Aorta (tissue), 5 donors: ENCODE measurements at places on chromosomes 13 and 19. TPM values are rescaled to one million over a fixed set of nuclear protein-coding genes. Genes with fewer than 3 reads are reported as not detected.
A peak's percentile ranks its signal among the peaks of the same experiment; 100 is the strongest.

The B3GLCT gene
- 0.88 TPM for polyA plus RNA-seq

The LEUTX gene
- polyA plus RNA-seq: not detected

The PBX4 gene
- polyA plus RNA-seq: 1.5 TPM

The PRMT1 gene
- 68.5 TPM for polyA plus RNA-seq

The PCP2 gene
- polyA plus RNA-seq: not detected

The NOVA2 gene
- polyA plus RNA-seq: not detected

The PINLYP gene
- 20.8 TPM for polyA plus RNA-seq

The PSG6 gene
- not detected for polyA plus RNA-seq

The TPP2 gene
- polyA plus RNA-seq: 15.5 TPM

The MCOLN1 gene
- polyA plus RNA-seq: 34.6 TPM

GRCh38 chr19:11093689-11094238, 4.5 kb downstream of the LDLR start:
- no peak for DNase-seq

DNA sequence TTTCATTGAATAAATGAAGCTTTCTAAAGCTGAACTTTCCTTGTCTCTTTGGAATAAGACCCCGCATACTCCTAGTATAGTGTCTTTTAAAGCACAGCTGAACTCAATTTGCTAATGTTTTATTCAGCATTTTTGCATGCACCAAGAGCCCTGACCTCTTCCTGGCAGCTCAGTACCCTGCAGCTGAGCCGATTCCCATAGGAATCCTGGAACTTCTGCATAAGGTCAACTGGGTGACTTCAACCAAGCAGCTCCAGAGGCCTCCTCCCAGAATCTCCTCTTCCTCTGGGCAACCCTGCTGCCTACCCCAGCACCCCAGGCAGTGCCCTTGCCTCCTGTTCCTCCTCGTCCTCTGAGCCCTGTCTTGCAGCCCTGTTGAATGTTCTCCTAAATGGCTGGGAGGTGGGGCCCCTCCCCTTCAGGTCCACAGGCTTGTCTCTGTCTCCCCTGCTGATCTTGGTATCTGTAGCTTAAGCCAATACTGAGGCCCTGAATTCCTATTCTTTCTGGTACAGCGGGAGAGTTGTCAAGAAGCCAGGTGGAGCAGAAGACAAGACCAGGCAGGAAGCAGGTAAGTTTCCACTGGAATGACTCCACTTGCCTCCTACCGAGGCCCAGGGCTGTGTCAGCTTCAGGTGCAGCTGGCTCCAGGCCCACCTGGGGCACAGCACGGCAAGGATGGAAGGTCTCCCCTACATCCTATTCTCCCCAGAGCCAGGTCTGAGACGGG, 23.6 kb upstream of the CCDC124 start:
- no peak for DNase-seq

GRCh38 chr13:99973163-99973807, 1.7 kb upstream of the ZIC5 start:
- no peak for DNase-seq

DNA sequence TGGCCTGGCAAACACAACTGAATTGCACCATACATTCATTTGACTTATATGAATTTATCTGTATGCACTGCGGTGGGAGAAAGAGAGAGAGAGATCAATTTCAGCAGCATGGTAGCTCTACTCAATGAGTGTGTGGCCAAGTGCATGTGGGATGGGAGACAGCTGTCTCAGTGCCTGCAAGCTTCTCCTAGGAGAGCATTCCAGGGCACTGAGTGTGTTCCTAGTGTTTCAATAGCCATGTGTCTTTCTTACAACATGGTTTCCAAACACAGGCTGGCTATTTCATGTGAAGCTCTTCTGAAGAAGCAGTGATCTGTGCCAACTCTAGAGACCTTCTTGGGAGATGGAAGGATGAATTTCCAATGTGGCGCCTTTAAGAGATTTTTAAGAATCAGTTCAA, 43.5 kb downstream of the NEK5 start:
- no peak for DNase-seq

DNA sequence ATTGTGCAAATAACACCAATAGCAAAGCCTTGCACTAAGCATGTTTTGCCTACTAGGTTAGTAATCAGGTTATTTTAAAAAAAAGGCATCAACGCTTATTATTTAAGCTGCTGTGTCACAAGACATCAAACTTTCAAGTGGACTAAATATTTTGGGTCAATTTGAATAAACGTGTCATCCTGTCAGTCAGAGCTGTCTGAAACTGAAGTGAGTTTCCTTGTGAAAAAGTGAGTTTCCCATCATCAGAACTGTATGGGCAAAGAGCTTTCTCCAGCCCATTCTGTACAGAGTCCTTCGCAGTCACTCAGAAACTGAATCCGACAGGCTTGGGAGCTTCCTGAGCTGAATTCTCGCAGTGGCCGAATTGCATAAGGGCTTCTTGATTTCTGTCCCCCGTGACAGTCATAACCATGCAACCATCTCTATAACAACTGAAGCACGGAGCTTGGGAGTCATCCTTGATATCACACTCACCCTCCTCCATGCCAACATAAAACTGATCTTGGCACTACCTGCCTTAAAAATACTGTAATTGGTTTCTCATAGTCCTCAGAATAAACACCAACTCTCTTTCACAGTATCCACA, 139.8 kb downstream of the MIPEP start:
- no peak for DNase-seq

- peak; percentile 88 for DNase-seq
Observed at GRCh38 chr19:36605101-36605876, at the start of gene ZNF382. Gene ZNF382 (plus strand): TSS chr19:36605313. CDS start chr19:36609915, 4,602 bp downstream.

DNA sequence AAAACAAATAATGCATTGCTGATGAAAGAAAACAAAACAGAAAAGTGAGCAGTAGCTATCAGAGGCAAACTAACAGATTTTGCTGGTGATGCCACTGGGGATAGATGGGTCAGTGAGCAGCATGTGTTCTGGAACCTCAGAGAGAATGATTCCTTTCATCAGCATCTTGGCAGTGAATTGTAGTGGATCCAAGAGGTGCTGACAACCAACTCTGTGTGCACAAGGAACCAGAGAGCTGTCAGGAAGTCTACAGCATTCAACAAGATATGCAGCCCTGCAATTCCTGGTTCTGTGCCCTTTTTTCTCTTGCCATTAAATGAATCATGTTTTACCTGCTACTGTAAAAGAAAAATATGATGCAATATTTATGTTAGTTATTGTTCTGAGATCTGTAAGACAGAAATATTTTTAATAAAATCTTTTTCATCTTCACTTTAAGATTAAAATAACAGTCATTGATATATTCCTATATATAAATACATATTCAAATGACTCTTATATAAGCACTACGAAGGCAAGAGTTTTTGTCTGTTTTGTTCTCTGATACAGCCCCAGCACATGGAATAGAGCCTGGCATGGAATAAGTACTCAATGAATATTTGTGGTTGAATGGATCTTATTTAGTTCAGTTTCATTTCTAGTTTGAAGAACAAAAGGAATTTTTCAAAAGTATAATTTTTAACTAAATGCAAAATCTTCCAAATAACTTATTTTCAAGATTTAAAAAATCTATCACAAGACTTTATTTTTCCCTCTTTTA, 80.8 kb downstream of the FREM2 start:
- DNase-seq: no peak

DNA sequence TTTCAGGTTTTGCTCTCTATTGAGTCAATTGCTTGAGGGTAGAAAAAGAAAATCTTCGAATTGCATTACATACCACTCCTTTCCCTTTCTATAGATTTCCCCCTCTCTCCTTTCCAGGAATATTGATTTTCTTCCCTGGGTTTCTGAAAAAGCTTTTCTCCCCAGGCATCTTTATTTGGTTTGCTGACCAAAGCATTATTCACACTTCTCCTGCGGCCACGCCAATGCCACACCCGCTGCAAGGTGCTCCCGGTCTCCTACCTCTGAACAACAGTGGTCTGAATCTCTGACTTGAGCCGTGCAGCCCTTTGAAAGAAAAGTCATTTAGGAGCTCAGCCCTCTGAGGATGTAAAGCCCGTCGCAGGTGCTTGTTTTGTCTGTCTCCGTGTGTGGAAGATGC, 350.9 kb upstream of the TMTC4 start:
- DNase-seq: no peak

GRCh38 chr19:13644645-13645044, 119.7 kb upstream of the MRI1 start:
- DNase-seq: no peak

- DNase-seq: no peak
Observed at GRCh38 chr13:20489185-20489820, 36.4 kb downstream of the CRYL1 start.

GRCh38 chr19:28691683-28692082, 521.3 kb downstream of the UQCRFS1 start:
- DNase-seq: no peak

GRCh38 chr13:37716420-37717195, 118.0 kb upstream of the POSTN start:
- no peak for DNase-seq

- no peak for DNase-seq
Observed at GRCh38 chr13:95160112-95160906, 140.9 kb downstream of the ABCC4 start.

DNA sequence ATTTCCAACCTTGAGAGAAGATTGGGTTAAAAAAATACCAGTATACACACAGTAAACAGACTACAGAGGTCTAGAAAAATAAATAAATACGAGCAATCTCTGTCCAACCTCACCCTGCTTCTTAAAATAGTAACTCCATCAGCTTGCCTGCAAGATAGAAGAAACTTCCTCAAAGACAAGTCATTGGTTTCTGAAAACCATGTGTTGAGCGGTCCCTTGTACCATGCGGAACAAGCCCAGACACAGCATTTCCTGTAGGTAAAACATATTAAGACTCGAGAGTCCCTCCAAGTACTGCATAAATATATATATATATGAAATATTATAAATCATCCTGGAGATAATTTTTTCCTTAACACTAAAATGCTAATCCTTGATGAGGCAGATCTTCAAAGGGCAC, 157.4 kb downstream of the MZT1 start:
- DNase-seq: no peak

GRCh38 chr13:44048326-44048725, 168.6 kb downstream of the LACC1 start:
- no peak for DNase-seq

DNA sequence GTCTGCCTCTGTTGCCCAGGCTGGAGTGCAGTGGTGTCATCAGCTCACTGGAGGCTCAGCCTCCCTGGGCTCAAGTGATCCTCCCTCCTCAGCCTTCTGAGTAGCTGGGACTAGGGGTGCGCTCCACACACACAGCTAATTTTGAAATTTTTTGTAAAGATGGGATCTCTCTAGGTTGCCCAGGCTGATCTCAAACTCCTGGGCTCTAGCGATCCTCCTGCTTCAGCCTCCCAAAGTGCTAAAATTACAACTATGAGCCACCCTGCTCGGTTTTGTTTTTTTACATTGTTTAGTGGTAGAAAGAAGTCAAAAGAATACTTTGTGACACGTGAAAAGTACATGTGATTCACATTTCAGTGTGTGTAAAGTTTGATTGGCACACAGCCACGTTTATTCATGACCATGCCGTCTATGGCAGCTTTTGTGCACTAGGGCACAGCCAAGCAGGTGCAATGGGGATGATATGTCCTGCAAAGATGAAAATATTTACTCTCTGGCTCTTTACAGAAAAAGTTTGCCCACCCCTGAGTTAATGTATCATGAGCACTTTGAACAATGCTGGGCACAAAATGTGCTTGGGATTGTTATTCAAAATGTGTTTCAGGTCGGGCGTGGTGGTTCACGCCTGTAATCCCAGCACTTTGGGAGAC, 16.2 kb upstream of the NFIC start:
- DNase-seq: no peak

DNA sequence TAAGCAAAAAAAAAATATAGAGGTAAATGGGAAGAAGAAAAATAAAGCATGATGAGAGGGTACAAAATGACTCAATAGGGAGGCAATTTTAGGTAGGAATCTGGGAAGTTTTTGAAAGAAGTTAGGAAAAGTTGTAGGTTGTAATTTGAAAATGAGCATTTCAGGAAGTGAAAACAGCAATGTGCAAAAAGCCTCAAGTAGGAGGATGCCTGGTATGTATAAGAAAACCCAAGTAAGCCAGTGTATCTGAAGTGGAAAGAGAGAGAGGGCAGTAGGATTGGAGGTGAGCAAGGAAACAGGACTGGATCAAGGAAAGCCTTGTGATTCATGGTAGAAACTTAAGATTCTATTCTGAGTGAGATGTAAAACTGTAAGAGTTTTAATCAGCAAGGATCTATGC, 121.6 kb upstream of the SPRY2 start:
- DNase-seq: no peak

GRCh38 chr13:91540158-91540736, 141.8 kb downstream of the GPC5 start:
- no peak for DNase-seq

DNA sequence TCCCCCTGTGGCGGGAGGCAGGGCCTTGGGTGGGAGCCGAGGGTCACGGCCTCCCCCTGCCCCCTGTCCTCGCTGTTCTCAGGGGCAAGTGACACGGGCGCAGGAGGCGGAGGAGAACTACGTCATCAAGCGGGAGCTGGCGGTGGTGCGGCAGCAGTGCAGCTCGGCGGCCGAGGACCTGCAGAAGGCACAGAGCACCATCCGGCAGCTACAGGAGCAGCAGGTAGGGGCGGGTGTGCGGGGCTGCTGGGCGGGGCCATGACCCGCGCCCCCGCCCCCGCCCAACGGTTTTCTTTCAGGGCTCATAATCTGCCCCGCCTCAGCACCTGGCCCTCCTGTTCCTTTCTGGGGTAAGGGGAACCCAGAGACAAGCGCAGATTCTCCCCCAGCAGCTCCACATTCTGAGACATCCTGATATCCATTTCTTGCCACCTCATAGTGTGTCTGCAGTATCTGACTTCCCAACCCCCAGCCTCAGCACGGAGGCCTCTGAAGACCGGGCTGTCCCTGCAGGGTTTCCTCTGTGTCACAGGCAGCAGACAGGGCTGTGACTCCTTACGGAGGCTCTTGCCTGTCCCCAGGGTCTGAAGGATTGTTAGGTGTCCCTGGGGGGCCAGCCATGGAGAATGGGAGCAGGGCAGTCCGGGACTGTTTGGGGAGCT, 15.9 kb downstream of the PRR36 start:
- DNase-seq: no peak

- DNase-seq: no peak
Observed at GRCh38 chr19:46069806-46070341, 29.1 kb upstream of the IGFL4 start.

- no peak for DNase-seq
Observed at GRCh38 chr13:108933061-108933460, 303.6 kb downstream of the MYO16 start.

- DNase-seq: no peak
Observed at GRCh38 chr19:50983625-50984292, at the start of gene KLK7. Gene KLK7 (minus strand): TSS chr19:50983917. CDS start chr19:50982399, 1,518 bp downstream.
